ENCODE measurements at places on chromosomes 6 and 20.

DNA sequence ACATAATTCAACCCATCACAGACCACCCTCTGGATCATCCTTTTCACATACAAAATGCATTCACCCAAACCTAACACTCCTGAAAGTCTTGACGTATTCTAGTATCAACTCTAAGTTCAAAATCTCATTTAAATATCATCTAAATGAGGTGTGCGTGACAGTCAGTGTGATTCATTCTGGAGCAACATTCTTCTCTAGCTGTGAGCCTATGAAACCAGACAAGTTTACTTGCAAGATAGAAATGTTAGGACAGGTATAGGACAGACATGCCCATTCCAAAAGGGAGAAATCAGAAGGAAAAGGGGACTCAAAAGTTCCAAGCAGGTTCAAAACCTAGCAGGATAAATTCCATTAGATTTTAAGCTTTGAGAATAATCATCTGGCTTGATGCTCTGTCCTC is 329.7 kb downstream of the CD83 start:
- DNase-seq: no peak

DNA sequence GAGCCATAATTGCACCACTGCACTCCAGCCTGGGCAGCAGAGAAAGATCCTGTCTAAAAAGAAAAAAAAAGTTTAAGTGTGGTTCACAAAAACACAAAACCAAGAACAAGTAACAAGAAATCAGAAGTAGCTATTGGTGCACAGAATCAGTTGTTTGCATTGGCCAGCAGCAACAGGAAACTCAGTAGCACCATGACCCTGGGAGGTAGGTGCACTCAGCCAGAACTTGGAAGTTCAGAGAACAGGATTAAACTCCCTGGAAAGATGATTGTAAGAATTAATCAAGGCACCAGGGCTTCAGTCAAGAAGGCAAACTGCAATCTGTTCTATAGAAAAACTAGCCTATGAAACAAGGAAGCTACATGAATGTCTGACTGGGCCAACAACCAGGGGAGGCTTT is 267.9 kb downstream of the COL12A1 start:
- no peak for DNase-seq

DNA sequence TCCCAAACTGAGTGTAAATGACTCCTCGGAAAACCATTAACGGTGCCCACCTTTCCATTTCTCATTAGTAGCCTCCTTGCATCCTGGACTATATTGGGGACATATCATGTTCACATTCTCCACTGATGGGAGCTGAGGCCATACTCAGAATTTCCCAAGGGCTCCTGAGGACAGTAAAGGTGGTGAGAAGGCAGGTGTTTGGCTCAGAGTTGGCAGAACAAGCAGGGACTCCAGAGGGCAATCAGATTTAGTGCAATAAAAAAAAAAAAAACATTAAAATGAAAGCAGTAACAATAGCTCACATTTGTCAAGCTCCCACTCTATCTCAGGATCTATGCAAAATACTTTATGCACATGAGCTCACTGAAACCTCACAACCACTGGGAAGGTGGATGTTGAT is 401.4 kb downstream of the MAFB start:
- no peak for DNase-seq

- DNase-seq: no peak
These were observed 47.4 kb downstream of the GMDS start for GRCh38 chr6:2197984-2198383.

DNA sequence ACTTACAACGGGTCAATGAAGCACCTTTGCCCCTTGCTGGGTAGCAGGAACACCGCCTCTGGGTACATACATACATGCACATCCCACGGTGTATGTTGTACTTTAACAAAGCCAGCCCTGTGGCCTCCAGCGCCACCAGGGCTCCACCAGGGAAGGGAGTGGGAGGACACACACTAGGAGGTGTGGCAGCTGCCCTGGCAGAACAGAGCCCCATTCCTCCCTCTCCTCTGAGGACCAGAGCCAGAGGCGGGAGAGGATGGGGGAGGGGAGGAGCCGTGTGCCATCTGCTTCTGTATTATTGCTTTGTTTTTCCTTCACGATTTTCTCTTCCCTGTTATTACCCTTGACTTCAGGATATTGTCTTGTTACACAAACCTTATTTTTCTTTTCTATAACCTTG is 105.8 kb upstream of the TRAF3IP2 start:
- no peak for DNase-seq

- no peak for DNase-seq
These were observed 161.8 kb downstream of the IBTK start for GRCh38 chr6:82085701-82086100.
